ENCODE measurements at places on chromosomes 3 and 15. TPM values are rescaled to one million over a fixed set of nuclear protein-coding genes. Genes with fewer than 3 reads are reported as not detected.

DNA sequence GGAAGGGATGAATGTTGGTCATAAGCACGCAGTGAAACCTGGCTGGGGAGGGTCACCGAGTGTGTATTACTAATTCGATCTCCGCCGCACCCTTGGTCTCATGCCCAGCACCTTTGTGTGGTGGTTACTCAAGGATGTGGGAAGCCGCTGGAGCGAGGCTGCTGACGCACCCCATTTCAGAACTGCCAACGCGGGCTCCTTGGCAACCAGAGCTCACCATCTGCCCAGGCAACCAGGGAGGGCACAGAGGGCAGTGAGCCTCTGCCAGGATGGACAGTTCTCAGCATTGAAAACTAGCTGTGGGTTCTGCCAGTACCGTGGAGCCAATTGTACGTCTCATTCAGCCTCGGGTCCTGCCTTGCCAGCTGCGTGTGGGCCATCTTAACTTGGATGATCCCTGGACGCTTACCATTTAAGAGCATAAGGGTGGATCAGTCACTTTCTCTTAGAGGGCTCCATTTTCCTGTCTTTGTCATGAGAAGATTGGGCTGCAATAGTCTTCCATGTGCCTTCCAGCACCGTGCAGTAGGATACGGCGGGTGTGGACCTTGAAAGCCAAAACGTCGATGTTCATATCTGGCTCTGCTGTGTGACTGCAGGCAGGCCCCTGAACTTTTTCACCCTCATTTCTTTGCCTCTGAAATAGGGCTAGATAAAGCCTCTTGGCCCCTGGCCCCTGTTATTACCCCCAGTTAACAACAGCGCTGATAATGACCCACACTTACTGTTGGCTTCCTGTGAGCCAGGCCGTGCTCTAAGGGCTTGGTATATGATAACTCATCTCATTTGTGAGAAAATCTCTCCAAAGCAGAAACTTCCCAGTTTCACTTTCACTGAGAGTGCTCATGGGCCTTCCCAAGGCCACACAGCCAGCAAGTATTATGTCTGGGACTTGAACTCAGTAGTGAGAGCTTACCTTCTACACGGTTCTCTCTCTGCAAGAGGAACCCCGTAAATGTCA is 238.8 kb downstream of the OPA1 start:
- peak; percentile 69 for DNase-seq

- DNase-seq, result no peak
Observed at GRCh38 chr3:76040946-76041345, 255.6 kb upstream of the ZNF717 start.

GRCh38 chr15:38019066-38019465 is 84.6 kb downstream of the TMCO5A start:
- no peak for DNase-seq

DNA sequence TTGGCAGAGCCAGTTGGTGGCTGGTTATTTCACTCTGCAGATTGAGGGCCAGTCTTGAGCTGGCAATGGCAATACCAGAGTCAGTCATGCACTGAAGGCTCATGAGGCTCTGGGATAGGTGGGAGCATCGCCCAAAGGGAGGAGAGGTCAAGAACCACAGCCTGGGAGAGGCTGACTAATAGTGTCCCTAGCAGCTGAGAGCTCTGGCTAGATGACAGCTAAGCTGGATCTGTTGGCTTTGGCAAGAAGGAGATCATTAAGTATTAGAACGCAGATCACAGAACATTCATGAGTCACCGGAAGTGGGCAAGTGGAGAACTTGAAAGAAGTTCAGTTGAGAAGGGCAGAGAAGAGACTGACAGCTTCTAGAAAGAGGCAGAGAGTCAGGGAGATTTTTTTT is 521.1 kb downstream of the NR2F2 start:
- DNase-seq, result no peak

- no peak for DNase-seq
Observed at GRCh38 chr3:168272343-168272985, 176.7 kb upstream of the GOLIM4 start.

DNA sequence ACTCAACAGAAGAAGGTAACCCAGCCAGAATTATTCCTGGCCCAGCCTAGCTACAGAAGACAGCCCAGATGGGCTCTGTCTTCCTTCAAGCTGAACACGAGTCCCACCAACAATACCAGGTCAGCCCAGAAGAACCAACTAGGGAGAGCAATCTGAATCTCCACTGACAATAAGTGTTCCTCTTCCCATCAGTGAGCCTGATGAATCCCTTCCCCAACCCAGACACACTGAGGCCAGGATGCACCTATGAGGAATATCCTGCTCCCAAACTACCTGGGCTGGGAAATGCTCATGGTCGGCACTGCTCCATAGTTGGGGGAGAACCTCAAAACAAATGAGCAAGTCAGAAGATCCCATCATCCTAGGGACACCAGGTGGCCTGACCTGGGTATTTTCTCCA is 351.1 kb downstream of the OCA2 start:
- no peak for DNase-seq

- no peak for DNase-seq
Observed at GRCh38 chr3:149401926-149402310, 24.5 kb upstream of the TM4SF1 start.

GRCh38 chr15:68683026-68683425 is 104.2 kb downstream of the CORO2B start:
- DNase-seq, result no peak

- no peak for DNase-seq
Observed at GRCh38 chr3:133703915-133704314, 42.2 kb upstream of the TOPBP1 start.

GRCh38 chr3:124797426-124797945 is 67.2 kb downstream of the UMPS start:
- no peak for DNase-seq

DNA sequence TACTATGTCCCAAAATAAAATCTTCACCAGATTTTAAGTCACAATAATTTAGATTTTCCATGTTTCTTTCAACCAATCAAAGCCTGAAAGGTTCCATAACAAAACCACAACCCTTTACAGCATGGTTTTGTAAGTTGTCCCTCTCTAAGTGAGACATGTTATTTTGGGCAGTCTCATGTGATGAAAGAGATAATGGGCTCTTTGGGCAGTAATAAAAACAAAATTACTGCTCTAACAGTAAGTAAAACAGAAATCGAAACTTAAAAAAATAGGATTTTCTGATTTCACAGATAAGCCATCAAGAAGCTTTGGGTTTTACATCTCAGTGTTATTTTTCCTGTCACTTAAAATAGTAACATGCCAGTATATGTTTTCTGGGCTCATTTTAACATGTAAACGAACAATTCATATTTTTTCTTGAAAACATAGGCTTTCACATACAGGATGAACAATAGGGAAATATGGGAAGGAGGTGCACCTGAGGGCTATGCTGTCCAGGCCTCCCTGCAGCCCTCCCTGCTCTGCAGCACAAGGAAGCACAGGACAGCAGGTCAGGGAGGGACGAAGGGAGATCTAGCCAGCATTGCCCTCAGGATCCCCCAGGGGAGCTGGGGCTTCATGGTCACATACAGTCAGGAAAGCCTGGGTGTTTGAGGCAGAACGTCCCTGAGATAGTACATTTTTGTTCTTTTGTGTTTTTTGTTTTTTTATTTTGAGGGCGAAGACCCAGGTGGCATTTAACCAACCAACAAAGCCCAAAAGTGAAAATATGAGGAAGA is 157.4 kb downstream of the SHOX2 start:
- no peak for DNase-seq

Gene STAB1
- total RNA-seq, result 222 TPM

Gene CYP19A1
- 0.46 TPM for total RNA-seq

Gene GAP43
- total RNA-seq, result 1.8 TPM

Gene TYRO3
- total RNA-seq, result 9.1 TPM

Gene CCR3
- not detected for total RNA-seq

Gene ACTC1
- 40.5 TPM for total RNA-seq

Gene TRH
- not detected for total RNA-seq

Gene HCLS1
- total RNA-seq, result 48.7 TPM
